ENCODE measurements at places on chromosomes 16 and 17.
A peak's percentile ranks its signal among the peaks of the same experiment; 100 is the strongest.

- no peak for DNase-seq
These were observed 468.6 kb upstream of the CCL2 start for GRCh38 chr17:33786478-33786877.

GRCh38 chr16:56812884-56813283, 52.1 kb upstream of the SLC12A3 start:
- DNase-seq: no peak

DNA sequence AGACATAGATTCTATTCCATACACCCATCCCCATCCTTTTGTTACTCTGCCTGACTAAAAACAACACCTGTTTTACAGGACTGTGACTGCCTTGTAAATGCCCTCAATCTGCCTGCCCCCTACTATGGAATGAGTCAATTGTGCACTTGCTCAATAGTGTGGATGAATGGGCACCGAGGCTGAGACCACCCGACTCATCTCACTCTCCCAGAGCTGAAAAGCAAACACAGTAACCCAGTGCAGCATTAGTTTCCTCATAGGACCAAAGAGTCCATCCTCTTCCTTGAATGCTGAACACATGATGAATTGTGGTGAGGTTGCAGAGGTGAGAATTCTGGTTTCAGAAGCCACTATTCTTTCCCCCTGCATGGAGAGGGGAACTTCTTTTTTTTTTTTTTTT, 233.7 kb downstream of the ZFHX3 start:
- DNase-seq: peak; percentile 4

- DNase-seq: no peak
These were observed at the start of gene C17orf113 for GRCh38 chr17:42050393-42051012. C17orf113 (minus strand) TSS chr17:42050601; CDS start chr17:42043376, 7,225 bp downstream.

GRCh38 chr17:59300941-59301340, 30.5 kb upstream of the YPEL2 start:
- no peak for DNase-seq

DNA sequence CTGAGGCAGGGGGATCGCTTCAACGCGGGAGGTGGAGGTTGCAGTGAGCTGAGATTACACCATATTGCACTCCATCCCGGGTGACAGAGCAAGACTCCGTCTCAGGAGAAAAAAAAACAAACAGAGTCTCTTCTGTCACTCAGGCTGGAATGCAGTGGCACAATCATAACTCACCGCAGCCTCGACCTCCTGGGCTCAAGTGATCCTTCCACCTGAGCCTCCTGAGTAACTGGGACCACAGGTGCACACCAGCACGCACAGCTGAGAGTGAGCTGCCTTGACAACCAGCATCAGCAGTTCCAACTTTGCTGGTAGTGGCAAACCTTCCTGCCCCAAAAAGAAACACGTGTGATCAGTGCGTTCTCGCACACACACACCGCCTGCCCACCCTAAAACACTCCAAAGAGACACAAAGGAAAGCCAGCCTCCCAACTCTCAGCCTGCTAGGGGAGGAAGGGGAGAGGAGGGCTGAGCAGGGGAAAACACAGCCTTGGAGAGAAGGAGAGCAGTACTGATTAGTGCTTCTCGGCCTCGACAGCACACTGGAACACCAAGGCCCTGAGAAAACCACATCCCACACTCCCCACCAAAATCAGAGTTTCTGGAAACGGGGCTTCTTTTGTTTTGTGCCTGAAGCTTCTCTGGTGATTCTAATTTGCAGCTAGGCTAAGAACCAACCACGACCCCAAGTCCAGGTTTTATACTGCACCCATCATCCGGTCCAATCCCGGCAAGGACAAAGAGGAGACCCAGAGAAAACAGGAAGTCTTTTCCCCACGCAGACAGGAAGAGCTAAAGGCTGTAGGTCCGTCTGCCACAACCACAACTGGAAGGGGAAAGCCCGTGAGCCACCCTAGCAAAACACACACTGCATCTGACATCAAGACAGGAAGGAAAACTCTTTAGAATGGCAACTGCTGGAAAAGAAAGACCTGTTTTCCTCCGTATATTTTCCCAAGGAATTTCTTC, 28.8 kb downstream of the ZCCHC14 start:
- peak; percentile 60 for DNase-seq

DNA sequence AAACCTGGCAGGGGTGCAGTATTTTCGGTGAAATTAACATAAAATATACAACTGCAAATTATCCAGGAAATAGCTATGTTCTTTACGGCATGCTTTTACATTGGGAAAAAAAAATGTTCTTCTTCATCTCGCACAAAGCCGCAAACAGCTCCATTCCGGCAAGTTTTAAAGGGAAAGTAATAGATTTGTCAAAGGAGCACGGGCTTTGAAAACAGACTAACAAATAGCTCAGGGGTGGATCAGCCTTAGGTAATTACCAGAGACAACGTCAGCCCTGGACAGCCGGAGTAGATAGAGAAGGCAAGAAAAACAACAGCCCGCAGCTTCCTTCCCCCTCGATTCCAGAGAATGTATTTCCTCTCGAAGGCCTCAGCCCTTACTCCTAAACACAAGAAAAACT, 222.5 kb downstream of the C16orf78 start:
- peak; percentile 26 for DNase-seq

DNA sequence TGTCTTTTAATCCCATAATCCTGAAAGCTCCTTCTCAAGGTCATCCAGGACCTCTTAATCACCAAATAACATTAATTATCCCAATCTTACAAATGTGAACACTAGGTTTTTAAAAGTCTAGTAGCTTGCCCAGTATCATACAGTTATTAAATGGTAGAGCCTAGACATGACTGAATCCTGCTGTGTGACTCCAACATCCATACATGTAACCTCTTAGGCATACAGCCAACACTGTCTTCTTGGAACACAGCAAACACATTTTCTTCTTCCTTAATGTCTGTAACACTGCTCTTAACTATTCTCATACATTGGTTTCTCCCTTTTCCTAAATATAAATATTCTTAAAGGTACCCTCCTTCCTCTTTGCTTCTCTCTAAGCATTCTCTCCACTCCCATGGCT, 13.7 kb downstream of the BRIP1 start:
- DNase-seq: no peak

DNA sequence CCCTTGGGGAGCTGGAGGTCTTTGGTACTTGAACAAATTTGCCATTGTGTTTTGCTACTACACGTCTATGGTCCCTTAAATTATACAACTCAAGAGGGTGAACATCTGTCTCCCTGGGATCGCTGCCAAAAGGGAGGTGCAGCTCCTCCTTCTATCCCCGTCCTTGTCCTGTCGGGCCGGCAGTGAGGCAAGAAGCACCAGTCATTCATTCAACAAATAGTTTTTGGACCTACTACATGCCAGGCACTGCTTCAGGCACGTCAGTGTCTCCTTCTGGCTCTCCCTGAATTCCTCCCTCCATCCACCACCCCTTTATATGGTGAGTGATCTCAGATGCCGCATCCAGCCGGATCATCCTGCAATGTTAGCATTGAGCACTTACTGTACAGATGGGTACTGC, 2.2 kb upstream of the RPL38 start:
- no peak for DNase-seq

- no peak for DNase-seq
These were observed 73.5 kb upstream of the DNAJA2 start for GRCh38 chr16:47046726-47047523.

- no peak for DNase-seq
These were observed 67.4 kb downstream of the CDH11 start for GRCh38 chr16:65054457-65054856.

DNA sequence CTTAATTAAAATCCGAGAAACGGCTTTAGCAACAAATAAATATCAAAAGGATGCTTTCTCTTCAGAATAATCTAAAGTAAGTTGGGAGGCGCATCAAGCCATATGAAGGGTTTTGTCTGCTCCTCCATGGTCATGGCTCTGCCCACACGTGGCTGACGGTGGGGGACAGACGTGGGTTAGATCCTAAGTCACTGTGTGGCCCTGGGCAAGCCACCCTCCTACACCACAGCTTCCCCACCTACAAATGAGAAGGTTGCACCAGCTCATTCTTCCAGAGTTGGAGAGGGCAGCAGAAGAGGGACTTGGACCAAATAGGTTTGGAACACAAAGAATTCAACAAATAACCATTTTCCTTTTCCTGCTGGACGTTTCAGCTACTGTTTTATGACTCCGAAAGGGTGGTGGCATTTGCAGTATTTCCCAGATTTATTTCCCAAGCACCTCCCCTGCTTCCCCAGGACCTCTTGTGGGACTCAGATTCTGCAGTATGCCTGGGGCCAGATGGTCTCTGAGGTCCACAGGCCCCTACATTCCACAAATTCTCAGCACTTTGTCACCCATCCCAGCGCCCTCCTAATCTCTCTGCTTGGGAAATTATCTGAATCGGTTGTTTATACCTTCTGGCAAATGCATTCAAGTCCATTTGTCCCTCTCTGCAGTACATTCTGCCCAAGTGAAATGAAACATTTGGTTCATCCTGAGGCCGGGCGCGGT, 17.8 kb downstream of the LRRC75A start:
- DNase-seq: no peak

GRCh38 chr17:45441526-45442310, 9.0 kb upstream of the ARHGAP27 start:
- no peak for DNase-seq
